Stimulated activated CD4-positive, alpha-beta T cell treated with anti-CD3 and anti-CD28 coated beads, Interleukin-12 subunit alpha, Interleukin-12 subunit beta, amount 100 ng/mL, for 48 hours (primary cell): ENCODE measurements at places on chromosomes 1 and 21.
A peak's percentile ranks its signal among the peaks of the same experiment; 100 is the strongest.

DNA sequence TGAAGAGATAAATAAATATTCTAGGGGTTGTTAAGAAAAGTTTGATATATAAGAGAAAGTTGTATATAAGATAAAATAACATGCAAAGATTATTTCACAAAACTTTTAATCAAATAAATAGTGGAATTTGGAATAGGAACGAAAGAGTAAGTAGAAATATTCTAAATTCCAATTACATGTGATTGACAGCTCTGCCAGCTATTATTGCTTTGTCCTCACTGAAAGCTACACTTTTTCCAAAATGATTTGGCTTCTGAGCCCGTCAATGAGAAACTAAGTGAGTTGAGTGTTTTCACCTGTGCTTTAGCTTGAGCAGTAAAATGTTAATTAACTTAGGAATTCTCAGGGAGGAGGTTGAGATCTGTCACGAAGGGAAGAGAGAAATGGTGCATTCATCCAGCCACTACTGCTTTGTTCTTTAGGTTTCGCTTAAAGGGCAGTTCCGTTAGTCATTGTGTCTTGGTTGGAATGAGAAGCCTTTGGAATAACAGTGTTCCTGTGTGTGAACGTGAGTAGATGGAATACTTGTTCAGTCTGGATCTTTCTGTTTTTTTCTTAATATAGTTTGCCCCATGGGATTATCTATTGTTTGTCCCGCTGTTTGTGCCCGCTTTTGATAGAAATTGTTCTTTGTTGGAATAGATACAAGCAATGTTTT, 63.3 kb upstream of the CR1L start:
- DNase-seq: no peak

DNA sequence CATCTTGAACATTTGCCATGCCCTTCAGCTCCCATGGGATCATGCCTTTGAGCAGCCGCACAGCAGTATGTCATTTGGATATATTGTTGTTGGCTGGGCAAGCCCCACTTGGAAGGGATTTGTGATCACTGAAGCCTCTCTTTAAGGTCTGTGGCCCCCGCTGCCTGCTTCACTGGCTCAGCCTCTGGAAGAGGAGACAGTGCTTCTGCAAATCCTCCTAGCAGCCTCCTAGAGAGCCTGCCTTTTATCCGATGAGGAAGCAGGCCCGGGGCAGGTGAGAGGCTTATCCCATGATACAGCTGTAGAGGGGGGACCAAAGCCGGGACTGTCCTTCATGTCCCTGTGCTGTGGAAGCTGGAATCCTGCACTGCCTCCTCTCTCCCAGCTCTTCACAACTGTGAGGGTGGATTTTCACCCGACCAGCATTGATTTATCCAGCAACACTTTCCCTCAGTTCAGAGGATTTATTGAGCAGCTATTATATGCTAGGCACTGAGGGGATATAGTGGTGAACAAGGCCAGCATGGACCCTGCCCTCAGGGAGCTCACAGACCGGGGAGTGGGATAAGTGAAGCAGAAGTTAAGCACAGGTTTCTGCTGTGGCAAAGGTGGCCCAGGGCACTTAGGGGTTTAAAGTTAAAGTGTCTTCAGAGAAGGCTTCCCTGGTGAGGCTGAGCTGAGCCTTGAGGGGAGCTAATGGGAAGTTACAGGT, 3.9 kb downstream of the TMEM61 start:
- DNase-seq: no peak

DNA sequence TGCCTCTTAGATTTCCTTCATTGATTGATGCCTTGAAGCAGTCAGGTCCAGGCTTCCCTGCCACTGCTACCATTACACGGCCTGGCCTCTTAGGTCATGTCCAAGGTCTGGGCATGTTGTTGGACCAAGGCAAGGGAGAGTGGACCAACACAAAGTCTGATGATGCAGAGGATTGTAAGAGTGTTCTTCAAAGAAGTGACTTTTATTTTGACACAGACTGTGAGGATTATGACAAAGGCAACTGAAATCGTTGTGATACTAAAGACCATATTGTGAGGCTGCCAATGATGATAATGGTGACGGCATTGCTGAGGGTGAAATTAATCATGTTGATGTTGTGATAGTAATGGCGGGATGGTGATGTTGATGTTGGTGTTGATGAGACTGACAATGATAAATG, 149.5 kb downstream of the GRIK3 start:
- no peak for DNase-seq

- no peak for DNase-seq
Observed at GRCh38 chr21:42925114-42925926, at the start of gene ERVH48-1. Gene ERVH48-1 (minus strand): TSS chr21:42925630. CDS start chr21:42919006, 6,624 bp downstream.

DNA sequence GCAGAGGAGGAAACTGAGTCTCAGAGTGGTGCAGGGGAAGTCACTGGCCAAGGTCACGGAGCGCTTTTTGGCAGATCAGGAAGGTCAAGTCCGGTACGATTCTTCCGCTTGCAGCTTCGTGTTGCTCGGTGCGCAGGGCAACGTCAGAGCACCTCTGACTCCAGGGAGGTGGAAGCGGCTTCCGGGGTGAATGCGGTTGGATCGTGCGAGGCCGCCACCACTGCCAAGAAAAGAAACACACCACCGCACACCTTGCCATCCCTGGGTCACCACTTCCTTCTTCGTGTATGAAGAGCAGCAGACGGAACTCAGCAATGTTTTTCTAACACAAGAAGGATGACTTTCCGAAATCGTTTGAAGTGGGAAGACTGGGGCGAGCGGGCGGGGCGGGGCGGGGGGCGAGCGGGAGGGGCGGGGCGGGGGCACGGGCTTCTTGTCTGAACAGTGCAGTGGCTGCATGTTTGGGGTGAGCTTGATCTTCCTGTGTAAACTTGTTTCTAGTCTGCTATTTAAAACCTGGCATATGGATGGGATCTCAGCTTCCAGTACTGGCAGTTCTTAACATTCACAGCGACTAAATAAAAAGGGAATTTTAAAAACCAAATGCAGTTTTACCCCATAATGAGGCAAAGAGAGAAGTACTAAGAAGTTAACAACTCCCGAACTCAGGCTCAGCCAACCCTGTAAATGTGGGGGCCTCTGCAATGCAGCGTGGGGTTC, 300.0 kb downstream of the RRAGC start:
- peak; percentile 67 for DNase-seq

DNA sequence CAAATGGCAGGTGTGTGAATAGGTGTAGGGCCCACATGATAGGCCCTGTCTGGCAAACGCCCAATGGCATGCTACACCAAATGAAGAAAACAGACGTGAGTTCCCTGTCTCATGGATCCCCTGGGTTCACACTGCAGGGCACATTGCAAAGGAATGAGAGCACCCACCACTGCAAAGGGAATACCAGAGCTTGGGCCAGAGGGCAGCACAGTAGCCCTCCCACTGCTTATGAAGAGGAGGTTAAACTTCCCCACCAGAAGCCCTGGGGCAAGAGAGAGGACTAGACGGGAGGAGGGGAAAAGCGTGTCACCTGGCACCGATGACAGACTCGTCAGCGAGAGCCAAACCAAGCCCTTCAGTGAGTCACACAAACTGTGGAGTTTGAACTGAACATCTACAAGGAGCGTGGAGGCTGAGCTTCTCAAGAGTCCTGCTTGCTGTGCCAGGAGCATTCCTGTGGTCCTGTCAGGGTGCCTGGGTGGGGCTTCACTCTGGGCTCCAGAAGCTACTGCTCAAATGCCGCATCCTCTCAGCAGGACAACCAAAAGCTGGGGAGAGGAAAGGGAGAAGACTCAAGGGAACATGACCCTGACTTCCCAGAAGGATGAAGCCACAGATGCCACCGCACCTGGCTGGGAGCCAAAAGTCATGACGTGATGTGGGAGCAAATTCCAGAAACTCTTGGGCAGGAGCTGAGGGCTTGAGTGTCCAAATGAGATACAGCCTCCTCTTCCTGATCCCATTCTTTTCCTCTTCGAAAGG, 61.1 kb downstream of the TOMM20 start:
- no peak for DNase-seq

GRCh38 chr1:7388488-7389185, 382.5 kb upstream of the VAMP3 start:
- DNase-seq: no peak

DNA sequence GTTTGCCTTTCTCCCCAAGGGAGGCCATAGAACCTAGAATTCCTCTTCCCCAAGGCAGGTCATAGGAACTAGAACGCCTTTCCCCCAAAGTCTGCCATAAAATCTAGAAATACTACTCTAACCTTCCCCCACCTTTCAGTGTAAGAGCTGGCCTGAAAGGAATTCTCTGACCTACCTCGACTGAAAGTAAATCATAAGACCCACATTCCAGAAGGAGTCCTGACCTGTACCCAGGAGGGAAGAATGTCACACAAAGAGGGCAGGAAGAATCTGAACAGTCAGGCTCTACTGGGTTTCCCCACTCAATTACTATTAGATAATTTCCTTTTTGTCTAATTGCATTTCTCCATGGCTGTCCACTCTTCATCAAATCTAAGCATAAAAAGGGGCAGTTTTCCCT, 5.7 kb upstream of the ATG4C start:
- DNase-seq: no peak

DNA sequence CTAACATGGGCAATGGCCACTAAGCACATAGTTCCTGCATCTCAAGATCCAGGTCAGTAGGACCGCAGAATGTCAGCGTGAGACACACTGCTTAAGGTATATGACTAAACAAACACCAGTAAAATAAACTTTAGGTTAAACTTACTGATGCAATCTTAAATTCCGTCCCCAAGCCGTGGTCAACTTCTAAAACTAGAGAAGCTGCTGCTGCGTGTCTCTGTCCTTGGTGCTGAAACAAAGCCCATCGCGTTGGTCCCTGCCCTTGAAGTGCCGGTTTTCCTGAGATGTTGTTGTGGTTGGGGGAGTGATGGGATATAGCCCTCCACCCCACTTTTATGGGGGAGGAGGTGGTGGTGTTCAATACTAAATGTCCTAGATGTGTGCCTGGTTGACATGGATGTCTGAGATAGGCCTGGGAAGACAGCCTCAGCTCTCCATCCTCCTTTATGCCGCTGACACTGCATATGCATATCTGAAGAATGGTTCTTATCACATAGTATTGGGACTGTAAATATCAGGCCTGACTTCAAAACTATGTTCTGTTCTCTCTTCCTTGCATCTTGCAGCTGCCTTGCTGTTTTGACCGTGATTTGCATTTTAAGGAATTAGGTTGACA, 72.0 kb upstream of the KCNA3 start:
- DNase-seq: peak; percentile 39

DNA sequence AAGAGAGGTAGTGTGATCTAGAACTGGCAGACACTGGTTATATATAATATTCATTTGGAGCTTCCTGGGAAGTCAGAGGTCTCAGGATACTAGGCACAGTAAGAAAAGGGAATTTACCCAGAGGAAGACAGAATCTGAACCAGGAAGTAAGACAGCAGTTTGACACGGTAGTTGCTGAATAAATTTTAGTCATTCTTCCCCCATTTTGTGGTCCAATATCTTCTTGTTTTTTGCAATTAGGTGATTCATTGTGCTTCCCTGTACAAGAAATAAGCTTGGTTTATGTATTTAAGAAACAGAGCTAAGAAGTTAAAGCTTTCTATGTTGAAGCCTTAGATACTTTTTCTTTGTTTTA, 1.3 kb downstream of the TMEM167B start:
- DNase-seq: no peak

GRCh38 chr1:149849947-149850360, 49.4 kb upstream of the BOLA1 start:
- DNase-seq: no peak

DNA sequence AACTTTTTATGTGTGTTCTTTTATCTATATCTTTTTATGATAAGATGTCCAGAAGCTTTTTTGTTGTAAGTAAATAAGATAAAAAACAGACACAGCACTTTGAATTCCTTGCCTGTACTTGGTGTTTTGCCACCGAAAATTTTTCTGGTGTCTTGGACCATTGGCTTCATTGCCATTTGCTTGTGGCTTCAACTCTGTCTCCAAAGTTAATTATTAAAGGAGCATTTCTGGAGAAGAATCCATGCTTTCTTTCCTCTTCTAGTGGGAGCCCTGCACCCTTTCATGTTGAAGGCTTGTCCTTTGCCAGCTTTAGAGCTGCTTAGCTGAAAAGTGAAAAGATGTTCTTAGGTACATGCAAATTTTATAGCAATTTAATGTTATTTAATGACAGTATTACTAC, 112.2 kb downstream of the DYRK1A start:
- no peak for DNase-seq

- DNase-seq: no peak
Observed at GRCh38 chr1:198669771-198670170, 30.9 kb downstream of the PTPRC start.

- DNase-seq: no peak
Observed at GRCh38 chr1:114235960-114236359, 82.3 kb upstream of the SYT6 start.

DNA sequence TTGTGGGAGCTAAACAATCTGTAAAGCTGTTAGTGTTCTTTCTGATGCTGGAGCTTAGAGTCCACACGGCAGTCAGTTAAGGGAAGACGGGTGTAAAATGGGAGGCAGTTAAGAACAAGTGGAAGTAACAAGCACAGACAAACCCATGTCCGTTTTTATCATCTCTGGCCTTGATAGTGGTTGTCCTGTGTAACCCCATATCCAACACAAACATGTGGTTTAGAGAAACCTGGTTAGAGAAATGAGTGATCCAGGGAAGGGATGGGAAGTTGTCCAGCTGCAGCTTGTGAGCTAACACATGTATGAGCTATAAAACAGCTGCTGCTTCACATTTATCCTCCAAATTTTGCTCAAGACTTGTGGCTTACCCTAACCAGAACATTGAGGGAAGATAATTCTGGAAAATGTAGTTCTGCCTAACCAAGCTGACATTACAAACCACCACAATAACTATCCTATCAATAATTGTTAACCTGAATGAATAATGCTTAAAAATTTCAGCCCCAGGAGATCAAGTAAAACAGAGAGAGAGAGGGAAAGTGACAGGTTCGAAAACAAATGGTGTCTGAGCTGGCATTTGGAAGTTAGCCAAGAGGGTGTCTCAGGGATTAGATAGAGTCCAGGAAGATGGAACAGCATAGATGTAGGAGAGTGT, 10.6 kb upstream of the C1orf162 start:
- no peak for DNase-seq

DNA sequence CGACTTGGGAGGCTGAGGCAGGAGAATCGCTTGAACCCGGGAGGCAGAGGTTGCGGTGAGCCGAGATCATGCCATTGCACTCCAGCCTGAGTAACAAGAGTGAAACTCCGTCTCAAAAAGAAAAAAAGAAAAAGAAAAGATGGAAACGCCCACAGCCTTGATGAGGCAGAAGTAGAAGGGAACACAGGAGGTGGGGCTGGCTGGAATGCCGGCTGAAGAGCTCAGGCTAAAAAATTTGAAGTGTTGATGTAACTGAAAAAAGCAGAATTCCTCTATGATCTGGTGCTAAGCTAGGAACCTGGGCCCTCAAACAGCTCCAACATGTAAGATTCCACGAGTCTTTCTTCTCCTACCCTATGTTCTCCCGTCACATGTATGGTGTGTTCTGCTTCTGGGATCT, 53.6 kb downstream of the SLC66A1 start:
- DNase-seq: no peak

DNA sequence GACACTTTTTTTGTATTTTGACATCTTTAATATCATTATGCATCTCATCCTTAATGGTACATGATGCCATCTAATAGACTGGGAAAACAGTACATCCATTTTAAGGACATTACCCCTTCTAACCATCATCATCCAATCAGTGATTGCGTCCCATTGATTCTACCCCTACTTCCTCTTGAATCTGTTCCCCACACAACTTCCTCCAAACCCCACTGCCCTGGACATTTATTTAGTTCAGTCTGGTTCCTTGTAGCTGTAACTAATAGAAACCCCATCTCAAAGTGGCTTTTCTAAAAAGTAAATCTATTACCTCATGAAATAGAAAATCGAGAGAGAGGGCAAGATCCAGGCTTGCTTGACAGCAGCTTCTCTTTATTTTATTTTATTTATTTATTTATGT, 2.1 kb upstream of the ITLN1 start:
- no peak for DNase-seq

GRCh38 chr1:16321176-16321867, 31.0 kb downstream of the FBXO42 start:
- DNase-seq: no peak
